GM12892 (cell line): ENCODE measurements at places on chromosomes 7 and 10.

DNA sequence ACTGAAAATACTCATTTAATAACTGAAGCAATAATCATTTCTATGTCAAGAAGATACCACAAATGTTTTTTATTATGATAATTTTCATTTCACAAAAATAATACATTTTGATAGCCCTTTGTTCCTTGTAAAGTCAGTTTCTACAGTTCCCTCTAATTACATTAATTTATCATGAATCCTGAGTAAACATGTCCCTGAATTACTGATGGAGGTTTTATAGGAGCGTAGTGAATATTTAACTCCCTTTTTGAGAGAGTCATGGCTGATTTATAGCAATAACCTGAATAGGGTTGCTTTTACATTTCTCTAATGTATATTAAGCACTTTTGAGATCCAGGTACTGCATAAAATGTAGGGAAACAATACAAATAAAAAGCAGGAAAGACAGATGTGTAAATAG, 216.0 kb upstream of the DKK1 start:
- DNase-seq: no peak

GRCh38 chr7:4024133-4024532, 658.0 kb upstream of the FOXK1 start:
- DNase-seq: no peak

DNA sequence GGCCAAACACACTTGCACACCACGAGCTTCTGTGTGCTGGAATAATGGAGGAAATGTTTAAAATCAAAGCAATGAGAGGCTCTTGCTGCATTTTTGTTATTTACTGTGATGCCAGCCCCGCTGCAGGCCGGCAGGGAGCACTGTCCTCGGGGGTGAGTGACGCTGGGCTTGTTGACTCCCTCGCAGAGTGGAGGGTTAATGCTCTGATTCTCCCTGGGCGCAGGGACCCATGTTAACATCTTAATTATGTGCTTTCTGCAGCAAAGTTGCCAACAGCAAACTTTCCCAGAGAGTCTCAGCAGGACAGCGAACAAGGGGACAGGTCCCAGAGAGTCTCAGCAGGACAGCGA, 22.9 kb downstream of the SCART1 start:
- DNase-seq: no peak

DNA sequence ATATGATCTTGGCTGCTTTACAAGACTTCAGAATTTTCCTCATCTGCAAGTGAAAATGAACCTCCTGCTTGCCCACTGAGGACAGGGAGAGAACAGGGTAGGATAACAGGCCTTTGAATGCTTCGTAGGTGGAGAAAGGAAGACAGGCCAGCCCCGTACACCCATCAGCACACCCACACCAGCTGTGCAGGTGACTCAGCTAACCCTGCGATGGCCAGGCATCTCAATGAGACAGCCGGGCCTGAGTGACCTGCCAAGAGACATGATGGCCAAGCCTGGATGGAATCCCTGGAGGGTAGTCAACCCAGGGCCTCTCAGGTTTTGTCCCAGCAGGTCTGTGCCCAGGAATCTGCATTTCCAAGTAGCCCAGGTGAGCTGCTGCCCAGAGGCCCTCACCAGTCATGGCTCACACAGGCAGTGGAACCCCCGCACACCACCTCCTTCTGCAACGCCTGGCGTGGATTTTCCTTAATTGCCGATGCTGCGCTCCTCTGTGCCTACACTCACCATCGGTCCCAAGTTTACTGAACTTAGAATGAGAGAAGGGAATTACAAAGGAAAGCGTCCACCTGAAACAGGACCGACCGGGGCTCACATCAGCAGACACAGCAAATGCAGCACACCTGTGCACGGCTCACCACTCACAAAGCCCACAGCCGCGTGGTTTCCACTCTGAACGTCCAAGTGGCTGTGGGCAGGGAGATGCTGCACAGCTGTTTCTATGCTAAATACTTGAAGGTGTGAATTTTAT, 163.7 kb downstream of the DIP2C start:
- no peak for DNase-seq

GRCh38 chr10:3222626-3223025, 50.0 kb upstream of the PITRM1 start:
- no peak for DNase-seq

GRCh38 chr10:113247050-113247449, 297.0 kb downstream of the TCF7L2 start:
- DNase-seq: no peak

DNA sequence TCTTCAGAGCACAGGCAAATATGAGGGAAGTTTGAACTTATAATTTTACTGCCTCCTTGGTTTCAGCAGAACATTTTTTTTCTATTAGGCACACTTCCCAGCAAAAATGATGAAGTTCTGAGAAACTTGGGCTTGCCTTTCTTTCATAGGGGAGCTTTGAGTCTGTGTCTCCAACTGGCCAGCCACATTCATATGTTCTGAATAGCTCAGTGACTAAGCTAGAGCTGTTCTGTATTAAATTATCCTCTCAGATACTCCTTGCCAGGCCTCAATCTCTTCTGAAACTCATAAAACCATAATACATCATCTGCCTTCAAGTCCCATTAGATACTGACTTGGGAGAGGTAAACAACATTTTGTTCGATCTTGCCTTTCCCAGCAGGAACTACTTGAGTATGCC, 476.5 kb downstream of the GPAM start:
- DNase-seq: no peak

DNA sequence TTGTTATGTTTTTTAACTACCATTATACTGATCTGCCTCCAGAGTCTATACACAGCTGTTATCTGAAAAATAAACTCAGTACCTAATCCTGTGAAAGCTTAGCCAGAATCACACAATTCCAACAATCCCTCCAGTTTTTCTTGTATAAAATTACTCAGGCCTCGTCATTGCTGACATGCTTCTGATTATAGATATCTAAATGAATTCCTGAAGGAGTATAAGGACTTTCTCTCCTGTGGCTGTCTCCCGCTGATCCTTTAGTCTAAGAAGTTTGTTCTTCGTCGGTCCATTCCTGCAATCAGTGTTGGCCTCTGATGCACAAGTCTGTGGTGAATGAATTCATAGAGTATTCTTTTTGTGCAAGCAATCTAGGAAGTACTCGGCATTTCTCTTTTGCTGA, 288.9 kb upstream of the SEMA3C start:
- no peak for DNase-seq

DNA sequence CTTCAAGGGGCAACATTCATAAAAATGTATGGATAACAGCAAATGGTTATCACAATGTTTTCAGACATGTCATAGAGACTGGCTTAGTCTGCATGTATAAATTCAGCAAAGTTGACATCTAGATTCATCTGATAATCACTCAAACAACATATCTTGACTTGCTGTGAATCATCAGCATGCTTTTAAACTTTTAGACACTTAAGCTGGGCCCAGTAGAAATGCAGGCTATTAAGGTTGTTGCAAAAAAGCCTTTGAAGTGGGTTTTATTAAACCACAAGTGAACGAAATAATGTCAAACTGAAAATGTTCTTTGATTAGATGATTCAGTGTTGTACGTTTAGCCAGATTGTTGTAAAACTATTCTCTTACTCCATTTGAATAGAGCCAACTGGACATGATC, 759.6 kb downstream of the NXPH1 start:
- DNase-seq: no peak

DNA sequence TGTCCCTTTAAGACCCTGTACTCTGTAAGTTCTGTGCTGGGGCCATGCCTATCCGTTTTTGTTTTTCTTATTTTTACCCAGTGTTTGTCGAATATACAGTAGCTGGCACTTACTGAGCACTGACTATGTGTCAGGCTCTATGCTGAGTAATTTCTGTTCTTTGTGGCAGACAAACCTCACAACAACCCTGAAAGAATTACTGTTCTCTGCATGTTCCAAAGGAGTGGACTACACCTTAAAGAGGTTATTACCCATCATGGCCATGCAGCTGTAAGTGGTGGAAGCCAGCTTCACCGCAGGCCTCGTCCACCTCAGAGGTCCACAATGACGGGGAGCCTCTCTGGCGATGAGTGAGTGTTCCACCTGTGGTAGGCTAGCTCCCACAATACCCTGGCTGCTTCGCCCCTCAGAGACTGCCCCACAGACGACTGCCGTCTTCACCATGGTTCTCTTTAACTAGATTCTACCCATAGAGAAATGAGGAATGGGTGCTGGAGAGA, 30.1 kb upstream of the RBM20 start:
- DNase-seq: no peak

GRCh38 chr7:3238525-3239210, 62.4 kb upstream of the SDK1 start:
- no peak for DNase-seq

DNA sequence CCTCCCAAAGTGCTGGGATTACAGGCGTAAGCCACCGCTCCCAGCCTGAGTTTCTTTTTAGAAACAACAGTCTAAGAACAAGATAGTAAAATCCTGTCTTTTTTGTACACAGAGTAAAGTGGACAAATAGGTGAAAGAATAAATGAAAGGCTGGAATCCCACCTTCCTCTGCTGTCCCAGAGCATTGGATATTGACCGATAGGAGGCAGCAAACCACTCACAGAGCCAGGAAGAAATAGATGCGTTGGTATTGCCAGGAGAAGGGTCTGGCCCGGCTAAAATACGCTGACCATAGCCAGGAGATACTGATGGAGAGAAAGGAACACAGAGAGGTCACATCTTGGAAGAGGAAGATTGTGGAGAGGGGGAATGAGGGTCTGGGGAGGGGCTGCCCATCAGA, 11.4 kb upstream of the ZNF12 start:
- no peak for DNase-seq

- DNase-seq: no peak
These were observed 162.8 kb upstream of the CSTF2T start for GRCh38 chr10:51862149-51862548.
